ENCODE measurements at places on chromosomes 1 and 21. TPM values are rescaled to one million over a fixed set of nuclear protein-coding genes. Genes with fewer than 3 reads are reported as not detected.

Gene ADORA1
- 8.3 TPM for total RNA-seq

Gene RCC2
- 24.0 TPM for total RNA-seq

Gene LEMD1
- total RNA-seq = not detected

Gene FTCD
- total RNA-seq = not detected

Gene EFNA4
- 4.0 TPM for total RNA-seq

Gene KRTAP21-3
- total RNA-seq = not detected

Gene DENND2C
- 3.1 TPM for total RNA-seq

Gene AZIN2
- 1.7 TPM for total RNA-seq

Gene C1QA
- total RNA-seq = 258 TPM

Gene TLR5
- 14.1 TPM for total RNA-seq

Gene GBP3
- total RNA-seq = 16.3 TPM

Gene AMY2A
- not detected for total RNA-seq

Gene CD1D
- total RNA-seq = 0.65 TPM

Gene UTS2
- not detected for total RNA-seq

Gene SMCP
- total RNA-seq = not detected

Gene OR2T8
- not detected for total RNA-seq

Gene FASLG
- total RNA-seq = not detected

Gene HEATR1
- total RNA-seq = 22.2 TPM

Gene CD1B
- total RNA-seq = 1.9 TPM

Gene MTARC1
- 104 TPM for total RNA-seq

Gene ERICH3
- not detected for total RNA-seq

Gene HP1BP3
- 203 TPM for total RNA-seq

Gene FCER1G
- total RNA-seq = 131 TPM

Gene ACKR1
- total RNA-seq = 30.2 TPM

Gene SPSB1
- total RNA-seq = 87.8 TPM

Gene UBE2U
- not detected for total RNA-seq

Gene KRTAP19-3
- not detected for total RNA-seq

Gene MYBPHL
- not detected for total RNA-seq

Gene NEK2
- 0.68 TPM for total RNA-seq

Gene CRP
- not detected for total RNA-seq

All from subcutaneous adipose tissue (tissue), 4 donors.